NCI-H1417 treated with DMSO at 0.1 percent for 48 hours (cell line): ENCODE measurements at places on chromosomes 16 and 17.

DNA sequence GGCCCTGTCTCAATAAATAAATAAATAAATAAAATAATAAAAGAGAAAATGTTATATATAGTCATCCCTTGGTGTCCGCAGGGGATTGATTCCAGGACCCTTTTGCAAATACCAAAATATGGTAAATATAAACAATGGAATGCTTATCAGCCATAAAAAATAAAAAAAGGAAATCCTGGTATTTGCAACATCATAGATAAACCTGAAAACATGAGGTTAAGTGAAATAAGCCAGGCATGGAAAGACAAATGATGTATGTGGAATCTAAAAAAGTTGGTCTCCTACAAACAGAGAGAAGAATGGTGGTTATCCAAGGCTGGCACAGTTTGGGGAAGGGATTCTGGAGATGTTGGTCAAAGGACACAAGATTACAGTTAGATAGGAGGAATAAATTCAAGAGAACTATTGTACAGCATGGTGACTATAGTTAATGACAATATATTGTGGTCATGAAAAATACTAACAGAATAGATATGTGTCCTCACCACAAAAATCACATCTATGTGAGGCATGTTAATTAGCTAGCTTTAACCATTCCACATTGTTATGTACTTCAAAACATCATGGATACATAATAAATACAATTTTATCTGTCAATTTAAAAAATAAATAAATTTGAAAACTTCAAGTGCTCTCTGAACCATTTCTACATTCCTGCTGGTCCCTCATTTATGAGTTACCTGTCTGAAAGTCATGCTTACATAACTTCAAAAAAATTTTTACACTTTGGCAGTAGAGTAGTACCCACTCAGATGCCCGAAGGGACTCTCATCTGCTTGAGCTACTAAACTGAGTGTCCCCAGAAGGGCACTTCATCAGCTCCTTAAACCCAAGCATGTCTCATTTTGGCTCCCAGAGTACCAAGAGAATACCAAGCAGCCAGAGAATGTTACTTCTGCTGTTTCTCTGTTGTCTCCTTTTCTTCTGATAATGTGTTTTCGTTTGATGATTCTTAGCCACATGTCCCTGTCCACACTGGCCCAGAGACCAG is 26.6 kb downstream of the N4BP1 start:
- DNase-seq, result no peak

GRCh38 chr17:79840269-79840988 is 1.2 kb upstream of the CBX4 start:
- no peak for DNase-seq

DNA sequence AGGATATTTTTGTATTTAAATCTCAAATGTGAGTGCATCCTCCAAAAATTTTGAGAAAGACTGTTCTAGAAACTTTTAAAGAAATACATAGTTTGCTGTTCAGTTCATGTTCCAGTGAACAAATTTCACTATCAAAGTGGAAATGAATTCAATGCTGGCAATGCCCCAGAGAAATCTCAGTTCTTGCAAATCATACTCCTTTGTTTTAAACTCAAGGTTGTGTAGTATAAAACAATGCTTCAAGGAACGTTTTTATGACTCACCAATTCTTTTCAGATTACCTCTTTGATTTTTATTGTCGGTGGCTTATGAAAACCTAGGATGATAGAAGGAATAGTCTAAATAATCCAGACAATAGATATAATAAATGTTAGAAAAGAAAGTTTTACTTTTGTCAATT is 17.6 kb downstream of the LPCAT2 start:
- no peak for DNase-seq

- no peak for DNase-seq
Measured at GRCh38 chr16:15913046-15913698, 24.8 kb upstream of the CEP20 start.

DNA sequence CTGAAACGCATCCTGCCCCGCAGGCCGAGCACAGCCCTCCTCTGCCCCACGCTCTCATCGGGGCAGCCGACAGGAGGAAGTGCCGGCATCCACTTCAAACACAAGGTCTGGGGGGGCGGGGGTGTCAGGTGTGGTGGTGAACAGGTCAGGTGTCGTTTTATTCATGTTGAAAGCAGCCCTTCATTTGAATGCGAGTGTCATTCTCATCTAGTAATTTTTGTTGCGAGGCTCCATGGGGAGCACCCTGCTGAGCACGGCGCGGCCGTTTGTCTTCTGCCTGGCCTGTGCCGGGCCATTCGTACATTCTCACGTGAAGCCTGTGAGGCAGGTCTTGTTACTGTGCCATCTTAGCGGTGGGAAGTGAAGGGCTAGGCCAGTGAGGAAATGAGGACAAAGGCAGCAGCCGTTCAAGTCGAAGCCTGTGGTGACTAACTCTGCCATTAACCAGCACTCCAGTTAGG is 1.9 kb downstream of the ACSF3 start:
- no peak for DNase-seq
